ENCODE measurements at places on chromosomes 1 and 21. TPM values are rescaled to one million over a fixed set of nuclear protein-coding genes. Genes with fewer than 3 reads are reported as not detected.

NTPCR gene
- total RNA-seq, result 29.1 TPM

CRABP2 gene
- 3.0 TPM for total RNA-seq

RXRG gene
- not detected for total RNA-seq

TLR5 gene
- total RNA-seq, result 1.2 TPM

ARHGEF10L gene
- 22.3 TPM for total RNA-seq

CYP4X1 gene
- total RNA-seq, result 2.1 TPM

IL12RB2 gene
- total RNA-seq, result under 0.01 TPM

MROH7 gene
- total RNA-seq, result 2.5 TPM

DAB1 gene
- not detected for total RNA-seq
